ENCODE measurements at places on chromosomes 2 and 18.

GRCh38 chr2:226179010-226179409 lies 620.6 kb downstream of the IRS1 start:
- no peak for DNase-seq

GRCh38 chr18:7452331-7452730 lies 114.8 kb upstream of the PTPRM start:
- no peak for DNase-seq

- DNase-seq: no peak
These were observed 174.1 kb downstream of the ANKRD44 start for GRCh38 chr2:197136452-197136851.

- DNase-seq: no peak
These were observed 31.2 kb downstream of the PARD3B start for GRCh38 chr2:204576362-204576979.

DNA sequence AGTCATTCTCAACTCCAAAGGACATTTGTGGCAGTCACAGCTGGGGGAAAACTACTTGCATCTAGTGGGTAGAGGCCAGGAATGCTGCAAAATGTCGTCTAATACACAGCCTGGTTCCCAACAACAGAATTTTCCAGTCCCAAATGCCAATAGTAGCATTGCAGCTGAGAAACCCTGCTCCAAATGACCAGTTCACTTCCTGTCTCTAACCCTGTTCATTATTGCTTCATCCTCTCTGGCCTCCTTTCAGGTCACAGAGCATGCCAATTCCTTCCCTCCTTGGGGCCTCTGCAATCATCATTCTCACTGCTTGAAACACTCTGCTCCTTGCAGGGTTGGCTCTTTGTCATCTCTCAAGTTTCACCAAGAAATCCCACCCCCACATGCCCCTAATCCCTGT lies 139.1 kb downstream of the IRS1 start:
- DNase-seq: no peak

GRCh38 chr2:236001166-236001828 lies 166.9 kb downstream of the GBX2 start:
- no peak for DNase-seq

DNA sequence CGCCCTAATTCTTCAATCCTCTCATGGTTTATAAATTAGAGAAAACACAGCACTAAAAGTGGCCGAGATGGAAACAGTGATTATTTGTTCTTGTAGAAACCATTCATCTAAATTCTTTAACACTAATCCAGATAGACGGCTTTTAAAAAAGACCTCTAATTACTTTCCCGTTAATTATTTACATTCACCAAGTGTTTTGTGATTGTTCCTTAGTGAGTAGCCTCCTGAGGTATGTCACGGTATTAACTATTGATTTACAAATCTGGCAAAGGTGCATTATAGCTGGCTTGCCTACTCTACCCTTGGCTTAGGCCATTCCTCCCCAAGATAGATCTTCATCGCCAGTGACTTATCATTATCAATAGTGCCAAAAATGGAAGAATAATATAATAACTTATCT lies 436.4 kb upstream of the ST6GAL2 start:
- no peak for DNase-seq

- no peak for DNase-seq
These were observed 61.6 kb upstream of the RAB27B start for GRCh38 chr18:54766634-54767033.

- DNase-seq: no peak
These were observed 188.4 kb downstream of the CCDC85A start for GRCh38 chr2:56372071-56372656.

DNA sequence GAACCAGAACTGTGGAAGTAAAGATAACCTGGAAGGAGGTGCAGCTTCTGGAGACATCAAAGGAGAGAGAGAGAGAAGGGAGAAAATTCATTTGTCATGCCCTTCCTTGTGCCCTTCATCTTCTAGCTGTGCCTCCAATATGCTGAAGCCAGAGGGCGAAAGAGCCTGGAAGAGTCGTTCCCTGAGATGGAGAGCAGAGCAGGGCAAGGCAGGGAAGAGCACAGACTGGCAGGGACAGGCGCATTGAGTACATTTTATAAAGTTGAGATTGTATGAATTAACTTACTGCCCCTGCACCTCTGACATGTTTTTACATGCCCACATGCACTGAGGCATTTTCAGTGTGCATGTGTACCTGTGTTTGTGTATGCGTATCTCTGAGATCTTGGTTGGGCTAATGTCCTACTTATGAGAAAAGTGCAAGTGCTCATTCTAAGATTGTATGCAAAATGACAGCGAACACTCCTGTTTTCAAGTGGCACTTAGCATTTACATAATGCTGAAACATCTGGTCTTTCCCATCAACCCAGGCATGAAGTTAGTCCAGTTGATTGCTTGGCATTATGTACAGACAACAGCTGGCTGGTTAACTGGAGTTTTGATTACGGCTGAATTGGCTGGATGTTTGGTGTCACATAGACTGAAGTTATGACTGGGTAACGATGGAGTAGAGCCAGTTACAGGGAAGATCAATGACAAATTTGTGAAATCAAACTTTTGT lies 23.7 kb upstream of the MMADHC start:
- DNase-seq: no peak

DNA sequence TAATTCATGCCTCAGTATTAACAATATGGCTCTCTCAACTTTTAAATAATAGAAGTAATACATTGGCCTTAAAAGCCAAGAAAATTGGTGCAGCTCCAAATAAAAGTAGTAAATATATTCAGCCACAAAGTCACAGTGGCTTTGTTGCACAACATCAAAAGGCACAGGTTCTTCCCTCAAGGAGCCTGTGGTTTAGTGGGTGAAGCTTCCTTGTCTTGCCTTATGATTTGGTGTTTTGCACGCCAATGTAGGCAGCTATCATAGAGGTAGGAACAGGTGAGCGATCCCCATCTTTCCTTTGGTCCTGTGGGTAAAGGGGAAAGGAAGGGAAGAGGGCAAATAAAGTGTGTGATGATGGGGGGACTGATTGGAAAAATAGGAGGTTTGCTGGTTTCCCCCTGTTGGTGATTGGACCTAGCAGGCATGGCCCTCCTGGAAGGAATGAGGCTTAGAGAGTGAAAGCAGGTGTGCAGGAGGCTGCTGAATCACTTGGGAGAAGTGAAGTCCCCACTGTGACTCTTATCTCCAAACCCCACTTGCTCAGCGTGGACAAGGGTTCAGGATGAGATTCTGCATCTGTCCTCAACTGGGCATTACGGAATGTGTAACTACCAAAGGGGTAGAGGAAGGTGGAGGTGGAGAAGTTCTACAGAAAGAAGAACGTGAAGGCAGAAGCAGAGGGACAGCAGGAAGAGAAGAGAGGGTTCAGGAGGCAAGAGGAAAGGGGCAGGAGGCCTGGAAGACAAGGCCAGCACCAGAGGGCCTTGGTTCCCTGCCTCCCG lies 20.1 kb upstream of the TNP1 start:
- no peak for DNase-seq

DNA sequence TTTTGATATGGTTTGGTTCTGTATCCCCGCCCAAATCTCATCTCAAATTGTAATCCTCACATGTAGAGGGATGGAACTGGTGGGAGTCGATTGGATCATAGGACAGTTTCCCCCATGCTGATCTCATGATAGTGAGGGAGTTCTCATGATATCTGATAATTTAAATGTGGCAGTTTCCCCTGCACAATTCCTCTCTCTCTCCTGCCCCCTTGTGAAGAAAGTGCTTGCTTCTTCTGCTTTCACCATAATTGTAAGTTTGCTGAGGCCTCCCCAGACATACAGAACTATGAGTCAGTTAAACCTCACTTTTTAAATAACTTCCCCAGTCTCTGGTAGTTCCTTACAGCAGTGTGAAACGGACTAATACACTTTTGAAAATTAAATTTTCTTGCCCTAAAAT lies 12.3 kb upstream of the KCNJ3 start:
- no peak for DNase-seq

GRCh38 chr2:115874427-115874826 lies 1432.0 kb downstream of the DPP10 start:
- no peak for DNase-seq

- DNase-seq: no peak
These were observed 12.6 kb upstream of the CHN1 start for GRCh38 chr2:175017618-175018414.

GRCh38 chr2:120372816-120373215 lies 26.9 kb downstream of the INHBB start:
- DNase-seq: no peak

DNA sequence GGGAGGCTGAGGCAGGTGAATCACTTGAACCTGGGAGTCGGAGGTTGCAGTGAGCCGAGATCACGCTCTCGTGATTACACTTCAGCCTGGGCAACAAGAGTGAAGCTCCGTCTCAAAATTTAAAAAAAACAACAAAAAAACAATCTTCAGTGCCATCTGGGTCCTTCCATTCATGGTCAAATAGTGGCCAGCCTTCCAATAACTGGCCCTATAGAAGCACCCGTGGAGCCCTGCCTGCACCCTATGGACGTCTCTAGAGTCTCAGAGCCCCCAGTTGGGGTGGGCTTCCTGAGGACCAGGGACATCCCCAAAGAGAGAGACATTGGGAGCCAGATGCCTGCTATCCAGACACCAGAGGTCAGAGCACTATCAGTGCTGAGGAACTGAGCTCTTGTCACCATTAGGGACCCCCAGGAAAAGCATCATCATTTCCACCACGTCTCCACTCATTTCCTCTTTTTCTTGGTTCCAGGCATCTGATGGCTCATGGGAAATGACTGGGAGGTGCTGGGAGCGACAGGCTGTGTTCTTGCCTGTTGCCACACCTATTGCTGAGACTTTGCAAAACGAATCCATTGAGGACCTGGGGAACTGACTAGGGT lies 9.4 kb downstream of the NEU2 start:
- no peak for DNase-seq

- DNase-seq: no peak
These were observed 5.7 kb upstream of the NOSTRIN start for GRCh38 chr2:168796583-168797285.

GRCh38 chr2:121297217-121297830 lies 12.3 kb upstream of the TFCP2L1 start:
- DNase-seq: no peak

GRCh38 chr18:34522603-34523002 lies 187.5 kb upstream of the DTNA start:
- no peak for DNase-seq

GRCh38 chr18:7902399-7902839 lies 335.3 kb downstream of the PTPRM start:
- no peak for DNase-seq

DNA sequence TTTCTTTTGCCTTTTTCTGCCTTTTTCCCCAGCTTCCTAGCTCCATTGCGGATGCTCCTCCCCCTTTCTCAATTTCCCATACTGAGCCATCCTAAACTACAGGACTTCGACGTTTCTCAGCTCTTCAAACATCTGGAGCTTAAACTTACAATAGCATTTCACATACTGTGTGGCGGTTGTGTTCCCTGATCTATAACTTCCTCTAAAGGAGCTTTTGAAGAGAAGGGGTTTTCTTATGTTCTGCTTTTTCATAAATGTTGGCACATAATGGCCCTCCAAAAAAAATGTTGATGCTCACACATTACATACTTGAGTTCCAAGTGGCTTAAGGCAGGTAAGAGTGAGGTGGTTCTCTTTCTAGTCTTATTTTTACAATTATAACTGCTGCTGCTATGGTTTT lies 87.4 kb downstream of the RNF144A start:
- no peak for DNase-seq

DNA sequence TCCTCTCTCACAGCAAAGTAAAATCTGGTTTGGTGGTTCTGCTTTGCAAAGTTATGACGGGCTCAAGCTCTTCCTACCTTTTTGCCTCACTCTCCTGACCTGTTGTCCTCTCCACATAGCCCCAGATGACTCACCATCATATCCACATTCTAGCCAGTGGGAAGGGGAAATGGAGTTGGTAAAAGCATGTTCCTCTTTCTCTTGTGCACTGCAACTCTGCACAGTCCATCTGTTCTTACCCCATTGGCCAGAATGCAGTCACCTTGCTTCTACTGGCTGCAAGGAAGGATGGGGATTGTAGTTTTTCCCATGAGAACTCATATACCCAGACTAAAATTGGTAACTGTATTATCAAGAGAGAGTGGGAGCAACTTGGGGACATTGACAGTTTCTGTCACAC lies 50.4 kb upstream of the SMIM21 start:
- DNase-seq: no peak

GRCh38 chr18:13265911-13266217 lies 47.3 kb downstream of the LDLRAD4 start:
- no peak for DNase-seq

- no peak for DNase-seq
These were observed 591.6 kb downstream of the ERBB4 start for GRCh38 chr2:211946960-211947359.

DNA sequence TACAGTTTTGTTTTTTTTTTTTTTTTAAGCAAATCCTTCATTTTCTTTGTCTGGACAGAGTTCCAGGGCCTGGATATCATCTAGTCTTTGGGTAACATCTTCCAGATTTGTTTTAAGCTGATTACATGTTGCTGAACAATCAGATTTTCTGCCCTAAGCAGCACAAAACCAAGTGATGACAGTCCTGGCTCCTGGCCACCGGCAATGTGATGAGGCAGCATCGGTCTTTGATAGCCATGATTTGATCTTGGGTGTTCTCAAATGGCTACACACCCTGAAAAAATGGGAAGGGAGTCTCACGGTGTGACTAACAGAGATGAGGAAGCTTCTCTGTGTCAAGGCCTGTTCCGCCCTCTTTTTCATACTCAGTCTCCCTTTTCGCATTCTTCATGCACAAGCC lies 708.6 kb upstream of the ZEB2 start:
- no peak for DNase-seq

- DNase-seq: no peak
These were observed 44.3 kb upstream of the CABYR start for GRCh38 chr18:24094561-24094960.

GRCh38 chr2:159125858-159126257 lies 157.4 kb downstream of the TANC1 start:
- no peak for DNase-seq

GRCh38 chr18:41922841-41923240 lies 32.2 kb upstream of the PIK3C3 start:
- DNase-seq: no peak

- DNase-seq: no peak
These were observed 158.2 kb upstream of the MYCN start for GRCh38 chr2:15782009-15782751.

- DNase-seq: no peak
These were observed 1870.4 kb upstream of the CELF4 start for GRCh38 chr18:39435996-39436395.

GRCh38 chr18:47978141-47978540 lies 47.7 kb upstream of the SMAD2 start:
- no peak for DNase-seq

- no peak for DNase-seq
These were observed 319.8 kb downstream of the RND3 start for GRCh38 chr2:150167711-150168110.

GRCh38 chr2:147294825-147295392 lies 549.9 kb upstream of the ACVR2A start:
- no peak for DNase-seq

- no peak for DNase-seq
These were observed 22.1 kb downstream of the COL5A2 start for GRCh38 chr2:189157456-189157855.

Data from stimulated activated CD4-positive, alpha-beta T cell treated with anti-CD3 and anti-CD28 coated beads, TNF-alpha, amount 100 ng/mL, for 1 hour (primary cell).